ENCODE measurements at places on chromosomes 5 and 9. TPM values are rescaled to one million over a fixed set of nuclear protein-coding genes. Genes with fewer than 3 reads are reported as not detected.

The PCA3 gene
- not detected for total RNA-seq

The ABLIM3 gene
- 62.8 TPM for total RNA-seq

The ANKRD18B gene
- not detected for total RNA-seq

The TEK gene
- 8.1 TPM for total RNA-seq

The LMX1B gene
- total RNA-seq = 0.35 TPM

The SPINK7 gene
- not detected for total RNA-seq

The LIFR gene
- total RNA-seq = 233 TPM

The PCDHA9 gene
- not detected for total RNA-seq

The FUBP3 gene
- 10.4 TPM for total RNA-seq

The IRX2 gene
- not detected for total RNA-seq

The KIF20A gene
- total RNA-seq = 0.89 TPM

The IL5 gene
- not detected for total RNA-seq

The CCDC171 gene
- 0.61 TPM for total RNA-seq

The ACSL6 gene
- total RNA-seq = 0.29 TPM

The ANKRA2 gene
- total RNA-seq = 12.4 TPM

The PTPRD gene
- 0.78 TPM for total RNA-seq

The MXD3 gene
- 3.2 TPM for total RNA-seq

The PPP1R26 gene
- 4.2 TPM for total RNA-seq

The FBLL1 gene
- total RNA-seq = not detected

The LHX3 gene
- total RNA-seq = not detected

The FBXL7 gene
- total RNA-seq = 3.6 TPM

The GFRA3 gene
- total RNA-seq = not detected

The SLC25A48 gene
- total RNA-seq = 1.7 TPM

The NME5 gene
- 0.51 TPM for total RNA-seq

The PCDHA3 gene
- total RNA-seq = 0.07 TPM

The IL3 gene
- not detected for total RNA-seq

The SLC27A6 gene
- total RNA-seq = not detected

The UNC5A gene
- total RNA-seq = not detected

The TMEM215 gene
- total RNA-seq = not detected

The SLC6A19 gene
- 0.05 TPM for total RNA-seq

The GZMA gene
- not detected for total RNA-seq

The FER gene
- 2.2 TPM for total RNA-seq

The HAPLN1 gene
- not detected for total RNA-seq

The CORO2A gene
- total RNA-seq = 0.10 TPM

The PIGO gene
- total RNA-seq = 7.7 TPM

The STK10 gene
- 5.4 TPM for total RNA-seq

The PCDHGA5 gene
- total RNA-seq = 1.1 TPM

The ZDHHC21 gene
- total RNA-seq = 4.9 TPM

The SLC25A2 gene
- total RNA-seq = 0.49 TPM

The MEGF10 gene
- 6.7 TPM for total RNA-seq

The GPR151 gene
- total RNA-seq = not detected

The ADAM19 gene
- 0.97 TPM for total RNA-seq

The LRRC8A gene
- total RNA-seq = 27.4 TPM

The NCS1 gene
- total RNA-seq = 2.2 TPM

The PRSS3 gene
- 0.46 TPM for total RNA-seq

The RMRP gene
- 476 TPM for total RNA-seq

The PLAC8L1 gene
- total RNA-seq = not detected

The BTNL3 gene
- not detected for total RNA-seq

The ASS1 gene
- 83.4 TPM for total RNA-seq

The HCN1 gene
- total RNA-seq = 0.10 TPM

The IRX1 gene
- total RNA-seq = not detected

The HRCT1 gene
- total RNA-seq = 3.2 TPM

The ISL1 gene
- total RNA-seq = not detected

The GAPT gene
- total RNA-seq = not detected

The DMRT3 gene
- 0.36 TPM for total RNA-seq

The MSMP gene
- not detected for total RNA-seq

Measured in gastrocnemius medialis (tissue), 4 donors.